Nephron progenitor cell (in vitro differentiated cells): ENCODE measurements at places on chromosomes 2 and 18.

DNA sequence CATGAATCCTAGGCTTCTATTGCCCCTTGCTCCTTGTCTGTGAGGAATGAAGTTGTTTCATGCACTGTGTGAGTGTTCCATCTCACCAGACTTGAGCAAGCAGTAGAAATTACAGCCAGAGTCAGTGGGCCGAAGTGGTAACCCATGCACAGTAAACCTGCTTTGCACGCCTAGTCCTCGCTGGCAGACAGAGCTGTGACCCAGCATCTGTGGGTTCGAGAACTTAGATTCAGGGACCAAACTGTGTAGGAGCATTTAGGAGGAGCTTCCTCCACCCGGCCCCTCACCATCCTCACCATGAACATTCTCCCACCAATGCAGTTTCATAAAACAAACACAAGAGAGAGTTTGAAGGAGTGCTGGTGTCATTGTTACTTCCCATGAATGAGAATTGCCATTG is 21.6 kb upstream of the TEX51 start:
- no peak for DNase-seq

DNA sequence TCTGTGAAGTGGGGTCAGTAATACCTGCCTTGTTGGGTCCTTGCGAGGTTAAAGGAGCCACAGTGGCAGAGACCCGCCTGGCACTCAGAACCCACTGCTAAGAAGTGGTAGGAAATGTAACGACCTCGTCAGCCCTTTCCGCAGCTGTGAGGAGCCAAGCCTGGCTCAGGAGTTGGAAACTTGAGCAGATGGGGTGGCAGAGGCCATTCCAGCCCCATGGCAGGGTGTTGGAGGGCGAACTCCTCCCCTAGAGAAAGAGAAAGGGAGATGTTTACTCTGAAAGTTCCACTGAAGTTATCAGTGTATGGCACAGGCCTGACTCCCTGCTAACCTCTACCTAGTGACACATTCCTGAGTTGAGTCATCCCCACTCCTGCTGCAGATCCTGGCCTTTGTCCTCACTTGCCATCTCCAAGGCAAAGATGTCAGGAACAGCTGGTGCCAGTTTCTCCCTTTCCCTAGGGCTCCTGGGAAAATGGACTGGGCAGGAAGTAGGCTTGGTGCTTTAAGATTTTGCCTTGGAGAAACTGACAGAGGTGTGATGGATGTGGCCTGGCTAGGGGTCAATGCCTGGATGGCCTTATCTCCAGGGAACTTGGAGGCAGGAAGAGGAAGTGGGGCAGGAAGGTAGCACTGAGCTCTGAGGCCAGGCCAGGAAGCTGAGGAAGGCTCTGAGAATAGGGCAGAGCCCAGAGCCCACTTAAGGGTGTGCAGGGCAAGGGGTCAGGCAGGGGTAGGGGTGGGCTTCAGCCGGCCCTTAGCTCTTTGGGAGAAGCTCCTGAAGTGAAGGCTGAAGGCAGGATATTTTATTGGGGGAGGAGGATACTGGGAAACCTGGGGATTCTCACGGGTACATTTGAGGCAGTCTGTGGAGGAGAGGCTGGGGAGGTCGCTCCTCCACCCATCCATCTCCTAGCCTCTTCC is 888 bp downstream of the VAMP5 start:
- DNase-seq, result peak; percentile 47

GRCh38 chr18:7596147-7596546 is 29.0 kb downstream of the PTPRM start:
- DNase-seq, result no peak

DNA sequence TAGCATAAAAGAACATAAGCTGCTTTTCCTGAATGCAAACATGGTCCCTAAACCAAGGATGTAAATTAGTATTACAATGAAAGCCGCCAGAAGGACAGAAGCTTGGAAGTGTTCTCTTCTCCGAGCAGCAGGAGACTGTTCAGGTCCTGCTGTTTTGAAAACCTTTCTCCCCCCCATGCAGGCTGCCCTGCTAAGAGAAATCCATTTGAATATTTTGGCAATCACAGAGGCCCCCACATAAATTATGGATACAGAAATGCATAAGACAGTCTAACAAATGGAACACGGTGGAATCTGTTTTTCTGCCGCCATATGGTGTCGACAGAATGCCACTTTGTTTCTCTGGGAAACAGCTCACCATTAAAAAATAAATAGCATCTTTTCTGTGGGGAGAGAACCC is 600.4 kb upstream of the KLHL29 start:
- DNase-seq, result no peak

DNA sequence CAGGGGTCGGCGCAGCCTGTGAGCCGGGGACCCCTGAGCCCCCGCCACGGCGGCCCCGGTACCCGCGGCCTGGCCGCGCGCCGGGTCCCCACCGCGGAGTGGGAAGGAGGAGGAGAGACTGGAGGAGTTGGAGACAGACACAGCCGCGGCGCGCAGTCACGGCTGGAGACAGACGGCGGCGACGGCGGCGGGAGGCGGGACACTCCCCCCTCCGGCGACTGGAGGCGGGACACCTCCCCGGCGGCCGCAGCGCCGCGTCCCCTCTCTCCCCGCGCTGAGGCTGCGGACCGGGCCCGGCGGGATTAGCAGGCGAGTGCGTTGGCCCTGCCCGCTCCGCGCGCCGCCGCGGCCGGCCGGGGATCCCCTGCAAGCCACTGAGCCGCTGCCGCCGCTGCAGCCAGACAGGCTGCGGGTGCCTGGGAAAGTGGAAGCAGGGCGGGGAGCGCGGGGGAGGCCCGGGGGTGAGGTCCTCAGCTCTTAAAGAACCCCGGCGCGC is 1.0 kb upstream of the LDLRAD4 start:
- DNase-seq, result peak; percentile 73

- no peak for DNase-seq
Observed at GRCh38 chr2:95158891-95159619, 593 bp downstream of the ZNF514 start.

GRCh38 chr2:45942237-45942738 is 290.8 kb downstream of the PRKCE start:
- no peak for DNase-seq

GRCh38 chr2:96888072-96889011 is 18.5 kb upstream of the SEMA4C start:
- DNase-seq, result no peak

DNA sequence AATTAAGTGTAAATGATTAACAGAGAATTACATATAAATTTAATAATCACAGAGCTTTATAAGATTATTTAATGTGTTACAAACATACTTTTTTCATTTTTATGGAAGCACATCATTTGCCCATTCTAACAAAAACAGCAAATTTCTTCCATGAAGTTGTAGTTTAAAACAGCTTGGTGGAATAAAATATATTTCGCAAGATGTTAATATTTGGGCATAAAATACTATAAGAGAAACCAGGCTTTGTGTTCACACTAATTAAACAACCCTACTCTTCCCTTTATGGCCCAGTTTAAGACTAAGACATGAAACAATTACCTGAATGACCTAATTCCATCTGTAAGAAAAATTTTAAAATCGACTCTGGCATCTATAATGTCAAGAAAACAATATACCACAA is 69.4 kb downstream of the LNPK start:
- no peak for DNase-seq

DNA sequence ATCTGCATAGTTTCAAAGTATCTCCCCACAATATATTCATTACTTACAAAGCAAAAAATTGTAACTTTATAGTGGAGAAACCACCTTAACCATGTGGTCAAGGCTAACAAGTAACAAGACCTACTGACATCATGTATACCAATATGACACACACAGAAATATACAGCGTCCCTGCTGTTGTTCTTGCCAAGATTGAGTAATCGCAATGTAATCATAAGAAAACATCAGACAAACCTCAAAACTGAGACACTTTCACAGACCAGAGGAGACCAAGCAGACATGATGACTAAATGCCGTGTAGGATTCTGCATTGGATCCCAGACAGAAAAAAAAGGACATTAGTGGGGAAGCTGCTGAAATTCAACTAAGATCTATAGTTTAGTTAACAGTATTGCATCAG is 123.0 kb downstream of the ACAA2 start:
- DNase-seq, result no peak

DNA sequence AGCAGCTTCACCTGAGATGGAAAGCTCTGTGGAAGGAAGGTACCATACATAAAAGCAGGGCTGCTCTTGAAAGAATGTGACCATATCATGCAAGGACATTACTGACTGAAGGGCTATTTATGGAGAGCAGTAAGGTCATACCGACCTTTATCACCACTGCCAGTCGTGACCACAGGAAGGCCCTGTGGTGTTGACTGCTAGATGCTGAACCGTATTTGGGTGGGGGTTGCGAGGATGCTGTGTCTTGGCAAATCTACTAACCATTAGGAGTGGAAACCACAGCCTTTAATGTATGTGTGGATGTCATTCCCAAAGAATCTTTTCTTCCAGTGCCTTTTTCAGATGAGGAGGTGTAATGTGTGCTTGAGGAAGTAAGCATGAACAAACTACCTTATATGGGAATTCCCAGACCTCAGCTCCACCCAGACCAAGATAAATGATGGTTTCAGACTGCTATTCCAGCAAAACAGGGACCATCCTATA is 60.8 kb downstream of the LIMS1 start:
- DNase-seq, result no peak

DNA sequence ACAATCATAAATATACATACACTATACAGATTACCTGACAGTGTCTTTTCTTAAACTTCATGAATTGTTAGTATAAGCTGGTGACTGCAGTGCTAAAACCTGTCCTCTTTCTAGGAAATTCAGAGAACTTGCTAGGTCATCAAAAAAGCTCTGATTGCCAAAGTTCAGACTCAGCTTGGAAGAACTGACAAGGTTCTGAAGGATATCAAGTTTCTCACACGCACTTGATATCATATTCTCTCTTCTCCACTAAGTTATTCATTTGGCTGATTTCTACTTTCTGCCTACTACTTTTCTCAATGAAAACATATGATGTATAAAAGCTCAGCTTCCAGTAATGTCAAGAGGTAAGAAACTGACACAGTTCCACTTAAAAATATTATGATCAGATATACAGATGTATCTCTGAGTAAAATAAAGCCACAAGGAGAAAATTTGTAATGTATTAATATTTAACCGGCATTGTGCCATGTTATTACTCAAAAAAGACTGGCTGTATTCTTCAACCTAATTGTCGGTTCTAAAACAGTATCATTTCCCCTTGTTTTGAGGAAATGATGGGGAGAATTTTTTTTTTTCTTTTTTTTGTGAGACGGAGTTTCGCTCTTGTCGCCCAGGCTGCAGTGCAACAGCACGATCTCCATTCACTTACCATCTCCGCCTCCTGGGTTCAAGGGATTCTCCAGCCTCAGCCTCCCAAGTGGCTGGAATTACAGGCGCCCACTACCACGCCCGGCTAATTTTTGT is 2.4 kb downstream of the OSBPL1A start:
- no peak for DNase-seq

GRCh38 chr2:108409768-108410167 is 32.0 kb downstream of the SULT1C4 start:
- no peak for DNase-seq

GRCh38 chr2:223731503-223731902 is 105.9 kb downstream of the AP1S3 start:
- DNase-seq, result no peak

DNA sequence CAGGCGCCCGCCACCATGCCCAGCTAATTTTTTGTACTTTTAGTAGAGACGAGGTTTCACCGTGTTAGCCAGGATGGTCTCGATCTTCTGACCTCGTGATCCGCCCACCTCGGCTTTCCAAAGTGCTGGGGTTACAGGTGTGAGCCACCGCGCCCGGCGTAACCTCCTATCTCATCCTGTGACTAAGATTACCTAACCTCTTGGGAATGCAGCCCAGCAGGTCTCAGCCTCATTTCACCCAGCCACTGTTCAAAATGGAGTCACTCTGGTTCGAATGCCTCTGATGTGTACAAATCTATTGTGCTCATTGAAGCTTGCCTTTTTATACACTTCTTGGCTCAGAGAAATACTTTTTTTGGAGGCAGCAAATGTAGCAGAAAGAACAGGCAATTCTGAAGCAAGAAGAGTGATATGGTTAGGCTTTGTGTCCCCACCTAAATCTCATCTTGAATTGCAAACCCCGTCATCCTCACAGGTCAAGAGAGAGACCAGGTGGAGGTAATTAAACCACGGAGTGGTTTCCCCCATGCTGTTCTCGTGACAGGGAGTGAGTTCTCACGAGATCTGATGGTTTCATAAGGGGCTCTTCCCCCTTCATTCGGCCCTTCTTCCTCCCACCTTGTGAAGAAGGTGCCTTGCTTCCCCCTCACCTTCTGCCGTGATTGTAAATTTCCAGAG is 60.6 kb downstream of the SLC4A3 start:
- DNase-seq, result no peak
